ENCODE measurements at places on chromosomes 16 and 17.

DNA sequence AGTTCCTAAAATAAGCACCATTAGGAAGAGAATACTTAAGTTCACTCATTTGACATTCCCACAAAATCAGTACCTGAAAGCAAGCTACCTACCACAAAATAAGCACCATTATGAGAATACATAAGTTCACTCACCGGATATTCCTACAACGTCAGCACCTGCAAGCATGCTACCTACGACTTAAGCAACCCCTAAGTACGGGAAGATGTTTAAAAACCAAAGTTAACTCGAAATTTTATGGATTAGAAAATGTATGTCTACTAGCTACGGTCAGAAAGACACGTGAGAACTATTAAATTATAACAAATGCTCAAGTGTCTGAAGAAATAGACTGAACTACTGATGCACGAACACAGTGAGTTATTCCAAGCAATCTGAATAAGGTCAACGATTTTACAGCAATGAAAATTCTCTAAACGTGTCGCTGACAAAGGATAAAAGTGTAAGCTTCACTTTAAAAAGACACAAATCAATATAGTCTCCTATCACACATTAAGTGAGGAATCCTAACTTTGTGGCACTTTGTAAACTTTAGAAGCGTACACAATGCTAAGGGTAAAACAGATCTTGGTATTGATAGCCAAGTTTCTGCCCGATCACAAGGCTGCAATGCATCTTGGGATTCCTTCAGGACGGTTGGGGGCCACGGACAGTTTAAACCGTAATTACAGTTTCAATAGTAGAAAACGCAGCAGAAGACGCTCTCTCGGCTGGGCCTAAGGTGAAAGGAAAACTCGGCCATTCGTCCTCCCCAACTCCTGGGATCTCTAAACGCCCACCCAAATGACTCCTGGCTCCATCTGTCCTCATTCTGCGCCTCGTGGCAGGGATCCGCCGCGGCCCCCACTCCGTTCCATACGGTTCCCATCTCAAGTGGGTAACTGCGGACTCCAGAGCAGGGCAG lies 1.3 kb downstream of the GSPT1 start:
- DNase-seq = peak; percentile 36

- DNase-seq = no peak
Observed at GRCh38 chr16:66720766-66721165, 24.2 kb upstream of the CMTM4 start.

GRCh38 chr17:27601975-27602302 lies 29.0 kb upstream of the LGALS9 start:
- no peak for DNase-seq

- DNase-seq = no peak
Observed at GRCh38 chr17:39556423-39556822, 51.3 kb downstream of the NEUROD2 start.

GRCh38 chr16:84194470-84195200 lies 3.7 kb downstream of the ADAD2 start:
- peak; percentile 32 for DNase-seq

DNA sequence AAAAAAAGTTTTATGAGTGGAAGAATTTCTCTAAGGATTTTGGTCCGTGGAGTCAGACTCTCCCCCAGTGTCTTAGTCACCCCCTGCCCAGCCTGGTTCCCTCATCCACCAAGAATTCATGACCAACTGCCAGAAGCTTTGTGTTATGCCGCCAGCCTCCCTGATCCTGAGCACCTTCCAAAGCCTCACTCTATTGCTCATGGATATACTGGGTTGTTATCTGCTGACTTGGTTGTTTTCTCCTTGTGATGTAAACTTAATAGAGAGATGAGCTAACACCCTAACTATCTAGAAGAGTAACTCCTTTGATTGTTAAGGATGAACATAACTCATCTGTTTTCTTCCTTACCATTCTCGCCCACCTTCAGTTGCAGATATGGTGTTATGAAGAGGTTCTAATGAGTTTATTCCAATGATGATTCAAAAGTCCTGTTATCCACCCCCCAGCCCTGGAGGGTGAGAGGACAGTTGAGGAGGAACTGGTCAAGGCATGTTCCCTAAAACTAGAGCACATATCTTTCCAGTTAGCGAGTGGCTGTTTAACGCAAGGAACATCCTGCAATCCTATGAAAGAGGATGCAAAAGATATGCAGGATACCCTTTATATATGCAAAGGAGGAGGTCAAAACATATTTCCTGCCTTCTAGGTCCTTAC lies 1.5 kb upstream of the PSMD3 start:
- DNase-seq = peak; percentile 35

GRCh38 chr16:68700120-68700519 lies 37.0 kb upstream of the CDH1 start:
- DNase-seq = no peak

- no peak for DNase-seq
Observed at GRCh38 chr17:80692931-80693467, 148.4 kb downstream of the RPTOR start.

- no peak for DNase-seq
Observed at GRCh38 chr16:6356911-6357310, 975.7 kb upstream of the RBFOX1 start.

GRCh38 chr17:81870131-81870980 lies 781 bp downstream of the ARHGDIA start:
- peak; percentile 63 for DNase-seq

GRCh38 chr17:77723071-77723908 lies 235.2 kb upstream of the TNRC6C start:
- no peak for DNase-seq

DNA sequence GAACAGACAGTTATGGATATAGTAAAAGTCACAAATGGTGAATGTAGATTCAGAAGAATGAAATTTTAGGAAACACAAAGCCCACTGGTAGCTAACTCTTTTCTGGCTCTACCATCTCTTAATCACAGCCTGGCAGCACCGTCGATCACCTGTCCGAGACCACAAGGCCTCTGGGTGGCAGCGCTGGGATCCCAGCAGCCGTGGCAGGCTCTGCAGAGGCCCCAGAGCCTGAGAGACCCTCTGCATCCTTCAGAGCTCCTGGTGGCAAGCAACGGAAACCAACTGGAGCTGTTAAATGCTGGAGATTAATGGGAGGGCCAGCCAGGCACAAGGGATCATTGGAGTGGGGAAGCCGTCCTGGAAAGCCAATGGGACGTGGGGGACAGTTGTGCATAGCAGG lies 26.3 kb downstream of the LAT start:
- DNase-seq = peak; percentile 37

DNA sequence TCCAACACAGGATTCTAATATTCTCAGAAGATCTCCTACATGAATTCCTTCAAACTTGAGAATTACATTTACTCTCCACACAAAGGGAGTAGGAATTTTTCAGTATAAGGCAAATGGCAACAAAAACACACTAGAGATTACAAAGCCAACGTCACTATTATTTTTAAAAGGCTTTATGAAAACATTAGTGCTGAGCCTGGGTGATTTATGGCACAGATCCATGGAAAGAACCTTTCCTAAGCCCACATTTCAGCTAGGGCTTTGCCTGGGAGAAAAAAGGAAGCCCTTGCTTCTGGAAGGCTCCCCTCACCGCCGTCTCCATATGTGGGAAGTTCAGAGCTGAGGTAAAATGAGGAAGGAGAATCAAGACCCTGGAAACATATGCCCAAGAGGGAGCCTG lies 499.4 kb upstream of the HSBP1 start:
- DNase-seq = no peak

GRCh38 chr16:57257455-57258070 lies 12.5 kb downstream of the ARL2BP start:
- DNase-seq = no peak

- no peak for DNase-seq
Observed at GRCh38 chr17:80086081-80086480, 15.3 kb upstream of the GAA start.

GRCh38 chr16:75029854-75030253 lies 31.0 kb downstream of the ZNRF1 start:
- no peak for DNase-seq

- DNase-seq = no peak
Observed at GRCh38 chr16:27431773-27432532, 30.0 kb downstream of the IL21R start.

DNA sequence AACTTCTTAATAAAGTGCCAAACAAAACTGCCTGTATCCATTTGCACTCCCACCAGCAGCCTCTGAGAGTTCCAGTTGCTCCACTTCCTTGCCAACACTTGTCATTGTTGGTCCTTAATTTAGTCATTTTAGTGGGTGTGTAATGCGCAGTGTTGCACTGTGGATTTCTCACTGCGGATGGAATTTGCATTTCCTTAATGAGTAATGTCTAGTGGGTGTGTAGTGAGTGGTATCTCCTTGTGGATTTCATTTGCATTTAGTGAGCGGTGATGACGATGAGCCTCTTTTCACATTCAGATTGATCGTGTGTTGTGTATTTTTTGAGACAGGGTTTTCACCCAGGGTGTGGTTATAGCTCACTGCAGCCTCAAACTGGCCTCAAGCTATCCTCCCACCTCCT lies 4.1 kb upstream of the MSLN start:
- no peak for DNase-seq

- DNase-seq = no peak
Observed at GRCh38 chr16:12327971-12328726, 351.6 kb downstream of the SNX29 start.

- no peak for DNase-seq
Observed at GRCh38 chr17:76953066-76953465, 84.9 kb downstream of the MGAT5B start.

- peak; percentile 76 for DNase-seq
Observed at GRCh38 chr17:9971991-9972390, 66.9 kb upstream of the RCVRN start.

- no peak for DNase-seq
Observed at GRCh38 chr16:28943281-28943680, 7.5 kb upstream of the NFATC2IP start.

DNA sequence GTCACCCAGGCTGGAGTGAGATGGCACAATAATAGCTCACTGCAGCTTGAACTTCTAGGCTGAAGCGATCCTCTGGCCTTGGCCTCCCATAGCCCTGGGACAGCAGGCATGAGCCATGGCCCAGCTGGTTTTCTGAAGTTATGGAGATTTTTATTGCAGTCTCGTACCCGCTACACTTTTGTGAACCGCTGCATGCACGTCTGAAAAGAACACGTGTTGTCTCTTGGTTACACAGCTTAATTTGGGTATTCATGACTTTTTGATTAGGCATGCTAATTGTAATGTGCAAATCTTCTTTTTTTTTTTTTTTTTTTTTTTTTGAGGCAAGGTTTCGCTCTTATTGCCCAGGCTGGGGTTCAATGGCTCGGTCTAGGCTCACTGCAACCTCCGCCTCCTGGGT lies 13.4 kb downstream of the SLC25A10 start:
- DNase-seq = no peak

DNA sequence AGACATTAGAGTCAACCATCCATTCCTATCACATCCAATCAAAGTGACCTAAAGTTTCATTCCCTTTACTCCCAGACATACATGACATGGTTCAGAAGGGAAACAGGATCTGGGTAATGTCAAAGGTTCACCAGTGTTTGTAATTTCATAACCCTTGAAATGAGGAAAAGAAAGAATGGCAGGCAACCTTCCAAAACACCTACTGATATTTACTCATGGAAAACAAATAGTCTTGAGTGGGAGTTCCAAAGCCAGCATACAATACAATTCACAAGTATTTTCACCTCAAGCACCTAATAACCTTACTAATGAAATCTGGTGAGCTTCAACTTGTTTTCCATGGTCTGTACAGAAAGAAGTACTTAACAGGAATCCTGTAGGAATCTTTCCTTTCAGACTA lies 72.5 kb upstream of the AXIN2 start:
- DNase-seq = no peak

DNA sequence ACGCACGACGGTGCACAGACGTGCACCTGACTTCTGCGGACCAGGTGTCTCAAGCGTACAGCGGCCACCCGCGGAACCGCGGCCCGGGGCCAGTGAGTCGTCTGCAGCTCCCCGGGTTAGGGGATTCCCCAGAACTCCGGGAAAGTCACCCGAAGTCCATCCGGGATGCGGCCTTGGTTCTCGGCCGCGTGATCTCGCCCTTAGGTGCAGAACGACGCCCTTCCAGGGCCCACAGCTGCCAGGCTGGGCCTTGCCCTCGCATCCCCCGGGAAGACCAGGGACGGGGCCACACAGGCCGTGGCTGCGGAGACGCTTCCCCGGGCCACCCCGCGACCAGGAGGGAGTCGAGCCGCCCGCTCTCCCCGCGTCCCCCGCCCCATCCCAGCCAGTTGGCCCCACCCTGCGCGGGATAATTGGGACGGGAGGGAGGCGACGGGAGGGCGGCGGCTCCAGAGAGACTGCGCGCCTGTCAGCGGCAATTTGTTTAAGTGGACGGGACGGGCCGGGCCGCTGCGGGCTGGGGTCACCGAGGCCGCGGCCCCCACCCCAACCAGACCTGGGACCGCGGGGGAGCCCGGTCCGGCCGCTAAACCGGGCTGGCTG lies 3.6 kb upstream of the TBX2 start:
- no peak for DNase-seq

DNA sequence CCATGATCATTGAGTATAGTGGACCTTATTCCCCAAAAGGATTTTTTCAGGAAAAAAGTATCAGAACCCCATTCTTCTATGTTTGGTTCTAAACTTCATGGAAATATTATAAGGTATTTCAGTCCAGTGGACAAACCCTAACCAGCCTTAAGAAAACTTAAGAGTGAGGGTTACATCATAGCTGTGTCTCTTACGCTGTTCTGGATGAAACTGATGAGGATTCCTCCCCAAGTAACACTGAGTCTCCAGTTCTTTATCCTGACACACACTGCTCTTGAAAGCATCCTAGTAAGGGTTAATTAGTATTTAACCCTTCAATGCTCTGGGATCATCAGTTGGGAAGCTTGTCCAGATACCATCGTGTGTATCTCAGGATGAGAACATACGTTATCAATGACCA lies 5.0 kb downstream of the LYRM1 start:
- DNase-seq = no peak

DNA sequence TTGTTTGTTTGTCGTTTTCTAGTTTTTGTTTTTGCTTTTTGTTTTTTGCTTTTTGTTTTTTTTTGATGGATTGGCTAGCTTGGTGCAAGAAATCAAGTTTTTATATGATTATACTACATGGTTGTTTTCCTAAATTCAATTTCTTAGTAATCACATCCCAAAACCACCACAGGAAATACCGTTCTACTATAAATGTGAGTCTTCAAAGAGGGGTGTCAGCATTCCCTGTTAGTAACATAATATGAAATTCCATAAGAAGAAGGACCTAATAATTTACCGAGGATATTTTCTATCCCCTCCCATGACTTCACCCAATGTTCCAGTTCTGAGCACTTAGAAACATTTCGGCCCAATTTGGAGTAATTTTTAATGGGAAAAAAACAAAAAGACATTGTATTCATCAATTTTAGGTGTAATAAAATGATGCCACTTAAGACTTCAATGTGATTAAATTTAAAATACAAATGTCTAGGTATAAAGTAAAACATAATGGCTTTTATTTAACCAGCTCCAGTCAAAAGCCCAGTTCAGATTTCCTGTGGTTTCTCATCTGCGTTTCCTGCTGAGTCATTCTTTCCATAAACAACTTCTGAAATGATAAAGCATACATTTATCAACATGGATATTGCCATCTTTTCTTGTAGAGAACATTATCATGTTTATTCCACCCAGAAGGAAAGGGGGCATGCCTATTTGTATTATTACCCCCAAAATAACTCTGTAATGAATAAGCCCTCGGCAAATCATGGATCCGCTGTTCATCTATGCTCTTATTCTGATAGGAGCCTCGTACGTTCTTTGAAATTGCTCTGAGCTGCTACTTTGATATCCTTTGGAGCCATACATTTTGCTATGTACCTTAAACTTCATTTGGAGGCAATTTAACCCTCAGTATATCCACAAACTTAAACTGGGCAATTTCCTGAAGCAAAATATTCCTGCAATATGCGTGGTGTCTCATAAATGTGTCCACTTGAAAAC lies 28.1 kb downstream of the HSBP1 start:
- DNase-seq = no peak

GRCh38 chr17:79137015-79137788 lies 62.6 kb downstream of the ENGASE start:
- no peak for DNase-seq

GRCh38 chr16:69169051-69169450 lies 17.9 kb upstream of the SNTB2 start:
- DNase-seq = peak; percentile 22
